MV-4-11 (cell line): ENCODE measurements at places on chromosomes 6 and 20.

- DNase-seq: no peak
Observed at GRCh38 chr6:53924277-53924676, 129.5 kb downstream of the LRRC1 start.

GRCh38 chr6:120966321-120966720 is 368.0 kb downstream of the TBC1D32 start:
- no peak for DNase-seq

DNA sequence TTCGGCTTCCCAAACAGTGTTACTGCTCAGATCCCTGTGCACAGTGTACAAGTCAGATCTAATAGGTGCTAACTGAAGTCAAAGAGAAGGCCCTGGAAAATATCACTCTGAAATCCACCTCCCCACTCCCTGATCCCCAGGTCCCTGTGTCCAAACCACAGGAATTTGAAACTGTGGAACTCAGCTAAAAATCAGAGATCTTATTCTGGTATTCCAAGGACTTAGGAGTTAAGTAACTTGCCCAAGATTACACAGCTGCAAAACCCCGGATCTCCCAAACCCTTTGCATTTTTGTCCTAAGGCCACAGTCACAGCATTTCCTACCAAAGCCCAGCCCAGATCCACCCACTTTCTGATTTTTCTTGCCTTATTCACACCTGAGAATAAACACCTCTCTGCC is 32.3 kb upstream of the SLC23A2 start:
- DNase-seq: no peak

DNA sequence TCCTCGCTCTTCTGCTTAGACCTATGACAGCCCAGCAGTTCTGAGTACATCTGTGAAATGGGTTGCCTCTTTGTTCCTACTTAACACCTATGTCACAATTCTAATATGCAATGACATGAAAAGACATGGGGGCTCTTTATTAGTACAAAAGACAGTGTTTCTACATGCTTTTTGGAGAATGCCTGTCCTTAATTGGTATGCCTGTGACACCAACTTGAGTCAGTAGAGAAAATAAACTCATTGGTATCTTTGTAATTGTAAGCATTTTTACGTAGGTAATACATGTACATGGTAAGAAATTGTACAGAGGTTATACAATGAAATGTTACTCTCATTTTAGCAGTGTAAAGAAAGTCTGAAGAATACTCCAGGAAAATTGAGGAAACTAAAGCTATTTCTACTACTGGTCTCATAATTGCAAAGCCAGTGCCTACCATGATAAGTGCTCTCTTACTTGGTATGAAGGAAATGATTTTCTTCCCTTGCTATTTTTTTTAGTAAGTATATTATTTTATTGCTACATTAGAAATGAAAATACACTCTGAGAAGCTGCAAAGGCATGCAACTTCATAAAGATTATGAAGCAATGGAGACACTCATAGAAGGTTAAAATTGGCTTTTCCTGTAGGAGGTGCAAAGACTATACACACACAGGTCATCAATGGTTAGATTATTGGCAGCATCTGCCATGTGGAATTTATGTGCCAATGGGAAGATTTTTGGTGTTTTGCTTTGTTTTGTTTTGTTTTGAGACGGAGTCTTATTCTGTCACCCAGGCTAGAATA is 4.9 kb upstream of the EEF1A1 start:
- DNase-seq: no peak

DNA sequence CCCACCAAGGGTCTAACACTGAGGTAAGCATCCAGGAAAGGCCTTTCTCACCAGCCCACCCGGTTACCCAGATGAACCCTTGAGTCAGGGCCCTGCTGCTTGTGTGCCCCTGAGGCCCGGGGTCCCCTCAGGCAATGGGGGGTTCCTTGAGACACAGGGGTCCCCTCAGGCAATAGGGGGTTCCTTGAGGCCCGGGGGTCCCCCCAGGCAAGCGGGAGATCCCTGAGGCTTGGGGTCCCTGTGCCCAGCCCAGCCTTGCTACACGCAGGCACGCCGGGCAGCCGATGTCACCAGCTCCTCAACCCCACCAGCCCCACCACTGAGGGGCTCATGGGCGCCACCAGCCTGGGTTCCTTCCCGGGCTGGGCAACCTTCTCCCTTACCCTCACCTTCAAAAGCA is 247.2 kb downstream of the TTLL2 start:
- no peak for DNase-seq

DNA sequence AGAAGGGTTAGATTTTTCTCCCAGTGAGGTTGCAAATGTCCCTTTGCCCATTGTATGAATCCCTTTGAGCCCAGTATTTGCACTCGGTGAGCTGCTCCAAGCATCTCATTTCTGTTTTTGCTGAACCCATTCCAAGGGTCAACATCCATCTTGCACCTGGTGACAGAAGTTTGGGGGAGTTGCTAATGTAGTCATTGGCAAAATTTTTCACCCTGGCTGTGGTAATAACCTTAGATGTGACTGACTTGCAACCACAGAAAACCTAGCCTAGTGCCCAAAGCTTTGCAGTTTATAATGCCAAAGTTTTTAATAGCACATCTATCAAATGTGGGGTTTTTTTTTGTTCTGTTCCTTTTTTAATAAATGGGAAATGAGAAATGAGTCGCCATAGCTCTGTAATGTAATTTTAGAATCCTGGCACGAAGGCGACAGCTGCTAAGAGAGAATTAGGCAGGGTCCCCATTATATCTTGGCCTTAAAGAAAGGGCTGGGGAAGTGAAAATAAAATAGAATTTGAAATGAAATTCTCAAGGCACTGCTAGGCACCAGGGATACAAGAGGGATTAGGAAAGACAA is 682.8 kb downstream of the KIF16B start:
- no peak for DNase-seq

DNA sequence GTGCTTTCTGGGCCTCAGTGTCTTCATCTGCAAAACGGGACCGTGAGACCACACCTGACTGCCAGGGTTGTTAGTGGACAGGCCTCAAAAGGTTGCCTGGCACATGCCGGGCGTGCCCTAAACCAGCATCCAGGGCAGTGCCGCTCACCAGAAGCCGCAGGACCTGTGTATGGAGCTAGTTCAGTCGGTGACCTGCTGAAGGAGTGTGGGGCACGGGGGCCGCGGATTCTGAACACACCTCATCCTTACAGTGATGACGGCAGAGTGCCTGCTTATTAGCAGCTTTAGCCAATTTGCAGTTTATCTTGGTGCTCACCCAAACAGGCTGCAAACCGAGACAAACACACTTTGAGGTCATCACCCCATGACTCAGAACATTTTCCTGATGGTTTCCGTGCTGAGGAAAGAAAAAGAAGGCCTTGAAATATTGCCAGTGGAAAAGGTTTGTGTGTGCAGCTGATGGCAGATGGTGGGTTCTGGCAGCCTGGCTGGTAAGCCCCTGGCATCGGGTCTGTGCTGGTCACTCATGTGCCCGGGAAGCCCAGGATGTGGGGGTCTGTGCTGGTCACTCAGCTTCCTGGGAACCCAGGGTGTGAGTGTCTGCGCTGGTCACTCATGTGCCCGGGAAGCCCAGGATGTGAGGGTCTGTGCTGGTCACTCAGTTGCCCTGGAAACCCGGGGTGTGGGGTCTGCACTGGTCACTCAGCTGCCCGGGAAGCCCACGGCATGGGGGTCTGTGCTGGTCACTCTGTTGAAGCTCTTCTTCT is 153.8 kb downstream of the ERMARD start:
- DNase-seq: peak; percentile 45

DNA sequence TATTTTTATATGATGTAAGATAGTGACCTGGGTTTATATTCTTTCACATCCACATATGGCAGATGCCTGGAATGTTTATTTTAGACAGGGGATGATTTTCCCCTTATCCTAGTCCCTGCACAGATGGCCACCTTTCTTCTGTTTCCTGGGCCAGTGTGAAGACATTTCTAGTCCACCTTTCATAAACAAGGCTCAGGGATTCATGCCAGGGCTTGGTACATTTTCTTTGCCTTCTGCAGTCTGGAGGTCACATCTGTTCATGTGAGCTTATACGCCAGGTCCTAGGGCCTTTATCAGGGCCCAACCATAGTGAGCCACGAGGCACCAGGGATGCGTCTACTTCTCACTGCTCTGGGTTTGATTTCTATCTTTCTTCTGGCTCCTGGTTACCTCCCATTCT is 38.0 kb upstream of the ERVFRD-1 start:
- no peak for DNase-seq

GRCh38 chr6:118709859-118710350 is 58.5 kb upstream of the CEP85L start:
- DNase-seq: peak; percentile 13

- DNase-seq: no peak
Observed at GRCh38 chr20:58174708-58175280, 53.7 kb downstream of the ANKRD60 start.

GRCh38 chr6:81456416-81456815 is 296.1 kb downstream of the TENT5A start:
- DNase-seq: no peak

- no peak for DNase-seq
Observed at GRCh38 chr6:361411-362132, 30.0 kb upstream of the IRF4 start.

DNA sequence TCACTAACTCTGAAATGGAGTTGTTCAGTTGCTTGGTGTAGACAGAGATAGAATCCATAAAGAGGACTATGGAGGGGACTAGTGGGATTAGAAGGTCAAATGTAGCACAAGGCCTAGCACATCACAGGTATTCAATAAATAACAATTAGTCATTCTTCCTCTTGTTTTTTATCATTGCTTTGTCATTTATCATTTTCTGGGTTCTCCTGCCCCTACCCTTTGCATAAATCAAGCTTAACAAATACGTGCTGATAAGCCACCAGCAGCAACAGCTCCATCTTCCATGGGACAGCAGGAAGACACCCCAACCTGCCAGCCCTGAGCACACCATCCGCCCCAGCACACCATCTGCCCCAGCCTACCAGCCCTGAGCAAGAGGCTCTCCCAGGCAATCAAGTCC is 23.1 kb downstream of the TRAM2 start:
- no peak for DNase-seq

DNA sequence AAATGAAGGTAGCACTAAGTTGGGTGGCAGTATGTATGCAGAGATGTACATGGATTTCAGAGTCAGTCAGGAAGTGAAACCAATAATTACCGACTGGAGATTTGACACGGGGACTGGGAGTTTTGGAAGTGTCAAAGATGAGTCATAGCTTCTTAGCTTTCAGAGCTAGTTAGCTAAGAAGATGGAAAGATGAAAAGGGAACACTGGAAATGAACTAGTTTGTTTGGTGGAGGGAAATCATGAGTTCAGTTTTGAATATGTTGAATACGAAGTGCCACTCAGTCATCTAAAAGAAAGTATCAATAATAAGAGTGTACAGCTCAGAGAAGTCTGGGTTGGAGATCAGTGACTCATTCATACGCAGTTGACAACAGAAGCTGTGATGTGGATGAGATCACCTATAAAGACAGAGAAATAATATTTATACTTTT is 7.5 kb downstream of the ESF1 start:
- DNase-seq: peak; percentile 90

- no peak for DNase-seq
Observed at GRCh38 chr6:163599136-163599535, 184.6 kb downstream of the QKI start.

GRCh38 chr6:2763345-2763841 is 1.8 kb upstream of the WRNIP1 start:
- DNase-seq: peak; percentile 70

DNA sequence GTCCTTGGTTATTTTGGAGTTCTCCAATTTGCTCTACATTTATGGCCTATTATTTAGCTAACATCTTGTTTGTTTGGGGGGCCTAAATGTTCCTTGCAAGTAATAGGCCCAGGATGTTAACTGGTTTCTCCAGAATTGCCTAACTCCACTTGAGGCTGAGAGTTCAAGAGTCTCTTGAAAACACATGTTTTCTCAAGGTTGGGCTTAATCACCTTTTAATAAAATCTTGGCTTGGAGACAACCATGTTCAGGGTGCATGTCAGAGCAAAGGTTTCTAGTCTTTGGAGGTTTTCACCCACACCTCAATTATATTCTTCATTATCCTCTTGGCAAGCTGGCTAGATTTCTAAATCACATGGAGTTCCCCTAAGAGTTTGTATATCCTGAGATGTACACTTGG is 54.2 kb downstream of the KLHL31 start:
- no peak for DNase-seq

GRCh38 chr6:139904158-139904533 is 529.7 kb upstream of the CITED2 start:
- peak; percentile 49 for DNase-seq

- no peak for DNase-seq
Observed at GRCh38 chr20:38115205-38115604, 49.9 kb downstream of the TGM2 start.

- no peak for DNase-seq
Observed at GRCh38 chr6:164286011-164286410, 871.5 kb downstream of the QKI start.

- DNase-seq: no peak
Observed at GRCh38 chr20:37853823-37854375, 49.0 kb upstream of the VSTM2L start.

- DNase-seq: no peak
Observed at GRCh38 chr20:51286758-51287157, 255.8 kb downstream of the NFATC2 start.

DNA sequence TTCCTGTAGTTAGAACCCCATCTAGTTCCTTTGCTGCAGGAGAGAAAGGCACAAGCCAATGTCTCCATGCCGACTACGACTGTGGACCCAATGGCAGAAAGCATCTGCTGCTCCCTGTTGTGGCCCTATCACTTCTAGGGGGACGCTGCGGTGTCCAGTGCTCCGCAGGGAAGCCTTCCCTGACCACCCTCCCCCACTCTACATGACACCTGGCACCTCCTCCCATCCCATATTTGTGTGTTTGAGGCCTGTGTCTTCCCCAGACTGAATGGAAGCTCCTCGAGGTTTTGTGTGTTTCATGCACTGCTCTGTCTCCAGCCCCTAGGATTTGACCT is 159.5 kb downstream of the DTNBP1 start:
- no peak for DNase-seq

DNA sequence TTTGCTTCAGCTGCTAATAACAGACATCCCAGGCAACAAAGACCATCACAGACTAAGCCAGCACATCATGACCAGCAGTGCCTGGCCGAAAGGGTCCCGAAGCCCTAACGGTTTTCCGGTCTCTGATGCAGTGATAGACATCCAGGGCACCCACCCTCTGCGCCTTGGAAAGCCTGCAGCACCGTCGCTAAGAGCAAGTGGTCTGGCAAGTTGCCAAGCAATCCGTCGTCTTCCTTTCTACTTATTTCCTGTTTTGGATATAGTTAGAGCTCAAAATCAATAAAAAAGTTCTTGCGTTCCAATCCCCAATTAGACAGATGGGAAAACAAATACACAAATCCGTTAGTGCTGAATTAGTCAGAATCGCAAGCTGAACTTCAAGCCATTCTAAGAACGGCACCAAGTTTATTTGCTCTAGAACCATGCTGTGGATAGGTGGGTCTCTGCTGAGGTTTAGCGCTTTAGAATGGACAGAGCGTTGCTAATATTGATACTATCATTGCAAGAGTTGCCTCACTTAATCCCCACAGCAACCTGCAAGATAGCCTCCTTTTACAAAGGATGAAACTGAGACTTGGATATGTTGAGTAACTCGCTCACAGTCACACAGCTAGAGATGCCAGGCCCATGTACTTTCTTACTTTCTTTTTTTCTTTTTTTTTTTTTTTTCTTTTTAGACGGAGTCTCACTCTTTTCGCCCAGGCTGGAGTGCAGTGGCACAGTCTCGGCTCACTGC is 163.3 kb upstream of the SNX9 start:
- DNase-seq: no peak
